ENCODE measurements at places on chromosomes 7 and 10.

GRCh38 chr10:72030762-72031543 lies 57.4 kb downstream of the SPOCK2 start:
- DNase-seq = no peak

GRCh38 chr10:22712956-22713852 lies 1.2 kb downstream of the PIP4K2A start:
- peak; percentile 26 for DNase-seq

GRCh38 chr7:107446988-107447387 lies 22.9 kb upstream of the GPR22 start:
- peak; percentile 32 for DNase-seq

DNA sequence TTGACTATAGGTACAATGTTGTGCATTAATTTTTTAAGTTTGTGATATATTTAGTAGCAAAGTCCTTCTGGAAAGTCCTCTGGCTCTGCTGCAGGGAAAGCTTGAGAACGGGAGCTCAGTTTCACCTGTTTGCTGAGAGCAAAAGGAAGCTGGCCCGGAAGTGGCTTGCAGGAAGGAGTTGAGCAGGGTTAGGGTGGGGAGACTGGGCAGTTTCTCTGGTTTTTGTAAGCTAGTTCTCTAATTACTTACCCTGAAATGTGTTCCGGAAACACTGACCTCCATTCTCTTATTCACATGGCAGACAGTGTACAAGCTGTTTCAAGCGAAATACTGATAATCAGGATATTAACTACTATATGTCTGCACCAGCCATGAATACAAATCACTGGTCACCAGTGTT lies 22.3 kb downstream of the MAP3K8 start:
- no peak for DNase-seq

GRCh38 chr7:12028508-12028907 lies 182.6 kb upstream of the TMEM106B start:
- peak; percentile 81 for DNase-seq
